NCI-H748 treated with DMSO at 0.1 percent for 48 hours (cell line): ENCODE measurements at places on chromosomes 13 and 19.

DNA sequence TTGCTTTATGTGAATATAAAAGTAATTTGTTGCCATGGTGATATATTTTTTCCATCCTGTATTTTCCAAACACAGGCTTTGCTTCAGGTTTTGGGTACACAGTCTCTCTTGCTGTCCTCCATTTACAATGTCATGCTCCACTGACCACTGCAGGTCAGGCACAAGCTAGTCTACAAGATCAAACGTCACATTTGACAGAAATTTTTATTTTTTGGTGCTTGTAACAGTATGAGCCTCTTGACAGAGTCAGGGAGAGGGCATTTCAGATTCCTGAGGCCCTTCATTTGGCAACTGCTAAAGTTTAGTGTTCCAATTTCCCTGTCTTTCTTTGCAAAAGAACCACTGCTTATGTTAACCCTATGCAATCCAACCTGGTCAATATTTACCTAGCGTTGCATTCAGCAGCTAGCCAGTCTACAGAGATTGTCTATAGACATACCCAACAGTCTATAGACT is 175.0 kb downstream of the RFC3 start:
- peak; percentile 92 for DNase-seq

GRCh38 chr19:38478273-38478971 is 44.9 kb downstream of the RYR1 start:
- DNase-seq = no peak

DNA sequence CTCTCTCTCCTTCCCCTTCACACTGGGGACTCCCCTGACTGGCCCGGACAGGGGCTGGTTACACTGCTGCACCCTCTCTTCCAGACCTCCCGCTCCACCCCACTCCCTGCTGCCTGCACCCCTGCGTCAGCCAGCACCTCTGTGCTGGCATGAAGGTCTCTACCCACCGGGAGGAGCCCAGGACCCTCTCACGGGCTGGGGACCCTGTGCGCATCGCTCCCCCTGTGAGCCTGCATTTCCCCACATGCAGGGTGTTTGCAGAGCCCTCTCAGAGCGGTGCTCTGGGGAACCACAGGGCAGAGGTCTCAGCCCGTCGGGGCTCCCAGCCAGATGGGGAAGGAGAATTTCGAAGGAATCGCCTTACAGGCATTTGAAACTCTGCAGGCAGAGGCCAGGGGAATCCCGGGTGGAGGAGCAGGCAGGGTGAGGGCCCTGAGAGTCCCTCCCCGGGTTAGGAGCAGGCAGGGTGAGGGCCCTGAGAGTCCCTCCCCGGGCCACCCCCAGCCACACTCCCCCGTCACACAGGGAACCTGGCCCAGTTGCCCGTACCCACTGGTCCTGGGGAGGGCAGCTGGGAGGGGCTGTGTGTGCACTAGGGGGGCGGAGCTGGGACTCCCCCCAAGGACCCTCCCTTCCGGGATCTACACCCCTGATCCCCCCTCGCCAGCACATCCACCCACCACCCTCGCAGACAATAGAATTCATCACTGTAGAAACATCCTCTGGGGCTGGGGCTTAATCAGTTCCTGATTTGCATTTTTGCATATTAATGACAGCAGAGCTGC is 16.3 kb upstream of the TCF3 start:
- DNase-seq = no peak

GRCh38 chr13:101258071-101258470 is 158.2 kb downstream of the NALCN start:
- peak; percentile 81 for DNase-seq

DNA sequence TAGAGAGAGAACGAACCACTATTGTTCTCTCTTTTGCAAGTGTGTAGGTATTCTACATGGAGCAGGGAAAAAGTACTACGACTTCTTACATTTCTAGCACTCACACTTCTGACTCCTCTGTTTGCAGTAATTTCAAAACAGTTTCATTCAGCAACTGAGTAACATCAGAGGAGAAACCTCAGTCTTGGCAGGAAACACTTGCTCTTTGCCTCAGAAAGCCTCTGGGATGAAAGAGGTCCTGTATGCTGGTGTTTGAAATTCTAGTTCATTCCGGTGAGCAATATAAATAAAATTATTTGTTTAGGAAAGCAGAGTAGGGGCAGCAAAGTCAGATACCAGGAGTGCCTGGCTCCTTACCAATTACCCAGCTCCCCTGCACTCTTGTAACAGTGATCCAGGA is 595.5 kb downstream of the TBC1D4 start:
- no peak for DNase-seq

DNA sequence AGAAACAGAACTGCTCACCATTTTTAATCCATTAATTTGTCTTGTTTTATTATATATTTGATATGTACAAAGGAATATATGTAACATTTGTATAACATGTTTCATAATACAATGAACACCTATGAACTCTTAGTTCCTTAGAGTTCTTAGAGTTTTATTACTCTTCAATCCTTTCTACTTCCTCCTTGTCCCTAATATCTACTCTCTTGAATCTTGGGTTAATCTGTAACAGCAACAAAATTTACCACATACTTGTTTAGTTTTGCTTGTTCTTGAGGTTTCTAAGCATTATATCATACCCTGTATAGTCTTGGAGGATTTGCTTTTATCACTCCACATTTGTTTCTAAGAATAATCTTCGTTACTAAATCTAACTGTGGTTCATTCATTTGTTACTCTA is 151.4 kb downstream of the PDS5B start:
- no peak for DNase-seq

- DNase-seq = no peak
Measured at GRCh38 chr19:17296976-17297375, 6.2 kb downstream of the ABHD8 start.

DNA sequence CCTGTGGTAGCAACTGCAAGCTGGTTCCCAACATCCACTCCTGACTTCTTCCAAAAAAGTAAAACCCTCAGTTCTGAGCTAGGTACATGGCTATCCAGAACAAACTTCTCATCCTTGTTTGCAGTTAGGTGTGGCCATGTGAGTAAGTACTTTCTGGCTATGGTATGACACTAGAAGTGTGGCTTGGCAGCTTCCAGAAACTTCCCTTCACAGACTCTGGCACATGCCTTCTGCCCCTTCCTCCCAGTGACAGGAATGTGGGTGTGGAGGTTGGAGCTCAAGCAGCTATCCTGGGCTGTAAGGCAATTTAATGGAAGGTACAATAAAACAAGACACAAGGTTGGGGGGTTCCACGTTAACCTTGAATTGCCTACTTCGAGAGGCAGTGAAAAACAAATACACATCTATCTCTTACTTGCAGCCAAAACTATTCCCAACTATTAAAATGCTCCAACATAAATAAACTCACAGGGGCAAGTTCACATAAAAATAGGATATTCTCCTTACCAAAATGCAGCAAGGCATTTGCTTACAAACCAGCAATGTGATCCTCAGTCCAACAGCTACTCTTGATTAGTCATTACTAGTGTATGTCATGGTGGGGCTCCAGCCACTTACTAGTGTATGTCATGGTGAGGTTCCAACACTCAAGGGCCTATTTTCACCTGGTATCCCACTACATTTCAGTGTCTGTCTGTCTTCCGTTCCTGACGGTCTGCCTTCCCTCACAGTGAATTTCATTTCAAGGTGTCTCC is 3.1 kb downstream of the SMG9 start:
- DNase-seq = no peak
